IPS DF 6.9 (cell line): ENCODE measurements at places on chromosomes 4 and X.

DNA sequence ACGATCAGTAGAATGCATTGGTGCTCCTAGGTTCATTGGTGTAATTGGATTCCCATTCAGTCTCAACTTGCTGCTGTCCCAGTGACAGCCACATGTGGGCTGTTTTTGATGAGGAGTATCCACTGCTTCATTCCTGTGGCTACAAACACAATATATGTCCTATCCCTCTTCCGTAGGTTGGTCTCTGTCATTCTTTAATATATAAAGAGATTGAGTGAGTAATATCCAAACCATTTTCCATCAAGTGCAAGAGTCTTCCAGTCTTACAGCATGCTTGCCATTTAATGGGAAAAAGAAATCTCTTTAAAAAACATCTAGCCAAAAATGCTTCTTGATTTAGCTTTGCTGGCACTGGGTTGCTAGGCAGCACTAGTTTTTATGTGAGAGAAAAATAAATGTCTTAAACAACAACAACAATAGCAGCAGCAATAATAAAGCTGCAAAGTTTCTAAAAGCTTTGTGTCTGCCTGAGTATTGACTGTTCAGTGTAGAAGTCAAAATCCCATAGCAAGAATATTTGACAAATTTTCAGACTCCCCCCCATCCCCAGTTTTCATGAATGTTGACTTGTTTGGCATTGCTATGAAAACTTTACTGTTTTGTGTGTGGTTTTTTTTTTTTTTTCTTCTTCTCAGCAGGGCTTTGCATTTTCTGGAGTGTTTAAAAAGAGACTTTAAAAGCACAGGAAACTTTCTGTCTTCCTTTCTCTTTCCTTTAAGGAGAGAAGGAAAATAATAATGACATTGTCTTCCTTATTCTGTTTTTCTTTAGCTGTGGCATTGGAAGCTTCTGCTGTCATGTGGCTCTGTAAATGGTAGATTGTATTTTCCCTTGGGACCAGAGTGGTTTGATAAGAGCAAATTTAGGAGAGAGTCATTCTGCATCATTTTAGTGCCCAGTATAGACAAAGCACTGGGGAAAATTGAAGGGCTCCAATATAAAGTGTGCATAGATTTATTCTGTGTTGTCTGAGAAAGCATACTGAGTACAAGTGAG is 244.3 kb downstream of the ARHGAP10 start:
- no peak for DNase-seq

- DNase-seq, result no peak
Observed at GRCh38 chr4:8867624-8868320, 3.9 kb downstream of the HMX1 start.

- no peak for DNase-seq
Observed at GRCh38 chrX:29065477-29065876, 478.2 kb downstream of the IL1RAPL1 start.

DNA sequence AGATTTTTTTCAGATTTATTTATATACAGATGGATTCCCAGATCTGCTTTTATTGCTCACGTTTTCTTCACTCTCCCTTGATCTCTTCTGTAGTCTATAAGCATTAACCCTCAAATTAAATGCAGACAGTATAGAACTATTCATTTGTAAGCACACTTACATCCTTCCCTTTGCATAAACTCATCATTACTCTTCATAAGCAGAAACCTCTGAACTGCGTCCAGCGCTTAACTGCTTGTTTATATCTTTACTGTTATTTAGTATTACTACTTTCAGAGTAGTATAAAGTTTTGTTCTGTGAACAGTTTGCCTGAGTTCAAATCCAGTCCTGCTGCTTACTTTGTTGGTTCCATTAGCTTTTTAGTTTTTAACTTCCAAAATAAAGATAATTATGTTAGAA is 132.9 kb downstream of the STIM2 start:
- DNase-seq, result no peak

DNA sequence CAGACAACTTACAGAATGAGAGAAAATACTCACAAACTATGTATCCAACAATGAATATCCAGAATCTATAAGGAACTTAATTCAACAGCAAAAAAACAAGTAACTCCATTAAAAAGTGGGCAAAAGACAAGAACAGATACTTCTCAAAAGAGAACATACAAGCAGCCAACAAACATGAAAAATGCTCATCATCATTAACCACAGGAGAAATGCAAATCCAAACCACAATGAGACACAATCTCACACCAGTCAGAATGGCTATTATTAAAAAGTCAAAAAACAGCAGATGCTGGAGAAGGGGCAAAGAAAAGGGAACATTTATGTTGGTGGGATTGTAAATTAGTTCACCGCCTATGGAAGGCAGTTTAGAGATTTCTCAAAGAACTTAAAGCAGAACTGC is 150.3 kb downstream of the FGF16 start:
- no peak for DNase-seq

DNA sequence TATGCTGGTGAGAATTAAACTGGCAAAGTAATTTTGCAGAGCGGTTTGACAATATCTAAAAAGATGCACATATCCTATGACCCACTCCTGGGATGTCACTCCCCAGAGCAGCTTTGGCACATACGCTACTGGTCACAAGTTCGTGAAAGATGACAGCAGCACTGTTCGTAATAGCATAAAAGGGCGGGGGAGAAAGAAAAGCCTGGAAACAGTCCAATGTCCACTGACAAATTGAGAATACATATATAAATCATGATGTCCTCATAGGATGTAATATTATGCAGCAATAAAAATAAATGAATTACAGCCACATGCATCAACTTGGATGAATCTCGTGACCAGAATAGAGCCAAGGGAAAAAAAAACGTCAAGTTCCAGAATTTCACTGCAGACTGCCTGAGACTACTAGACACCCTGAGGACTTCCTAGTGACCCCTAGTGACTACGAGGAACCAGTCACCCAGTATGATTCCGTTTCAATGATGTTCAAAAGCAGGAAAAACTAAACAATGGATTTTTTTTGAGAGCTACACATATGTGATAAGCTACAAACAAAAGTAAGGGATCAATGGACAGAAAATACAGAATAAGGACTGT is 1.8 kb downstream of the PCSK1N start:
- no peak for DNase-seq
